ENCODE measurements at places on chromosomes 2 and 18. TPM values are rescaled to one million over a fixed set of nuclear protein-coding genes. Genes with fewer than 3 reads are reported as not detected.
A peak's percentile ranks its signal among the peaks of the same experiment; 100 is the strongest.

DNA sequence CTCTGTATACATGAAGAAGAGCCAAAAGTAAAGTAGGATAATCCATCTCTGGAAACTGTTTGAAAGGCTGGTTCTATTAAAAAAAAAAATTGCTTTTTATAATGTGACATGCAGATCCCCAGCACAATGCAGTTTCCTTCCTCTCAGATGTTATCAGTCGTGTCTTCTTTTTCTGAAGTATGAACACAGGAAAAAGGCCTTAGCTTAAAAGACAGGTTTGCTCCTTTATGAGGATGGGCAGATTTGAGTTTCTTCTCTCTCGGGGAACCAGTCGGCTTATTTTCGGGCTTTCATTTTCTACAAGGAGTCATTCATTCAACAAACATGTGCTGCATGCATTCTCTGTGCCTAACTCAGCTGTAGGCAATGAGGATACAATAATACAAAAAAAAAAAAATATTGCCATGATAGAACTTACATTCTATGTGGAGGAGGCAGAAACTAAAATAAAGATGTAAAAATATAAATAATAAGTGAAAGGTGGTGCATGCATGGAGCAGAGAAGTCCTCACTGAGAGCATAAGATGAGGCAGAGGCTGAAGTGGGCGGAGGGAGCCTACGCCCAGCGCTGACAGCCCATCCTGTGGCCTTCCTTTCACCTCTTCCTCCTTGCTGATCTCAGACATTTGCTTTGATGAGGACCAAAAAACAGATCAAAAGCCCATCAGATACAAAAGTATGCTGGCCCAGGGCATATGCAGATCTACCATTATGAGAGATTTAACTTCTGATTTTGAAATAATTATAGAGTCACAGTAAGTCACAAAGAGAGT, at the start of gene CD226:
CD226 (minus strand) TSS at position 513 of the 773 bp plus-strand sequence; CDS start at position 46, 467 bp downstream.
- peaks cover 5% of the 10 kb centered on the region for H3K4me1 ChIP-seq
- no peak within 1 kb of the TSS for H3K4me3 ChIP-seq

DNA sequence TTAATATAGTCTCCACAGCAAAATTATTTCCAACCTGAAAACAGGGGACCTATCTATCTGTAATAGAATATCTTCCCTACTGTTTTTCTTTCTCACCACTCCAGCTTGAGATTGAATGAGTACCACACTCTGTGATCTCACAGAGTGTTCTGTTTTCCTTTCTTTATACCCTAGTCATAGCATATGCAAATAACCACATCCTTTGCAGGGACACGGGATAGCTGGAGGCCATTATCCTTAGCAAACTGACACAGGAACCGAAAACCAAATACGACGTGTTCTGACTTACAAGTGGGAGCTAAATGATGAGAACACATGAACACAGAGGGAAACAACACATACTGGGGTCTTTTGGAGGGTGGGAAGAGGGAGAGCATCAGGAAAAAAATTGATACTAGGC, 224.7 kb downstream of the SLC8A1 start:
- no peaks in the 10 kb centered on the region for H3K27me3 ChIP-seq
- no peaks in the 10 kb centered on the region for H3K4me1 ChIP-seq
- H3K4me3 ChIP-seq, result no peak overlapping the region

DNA sequence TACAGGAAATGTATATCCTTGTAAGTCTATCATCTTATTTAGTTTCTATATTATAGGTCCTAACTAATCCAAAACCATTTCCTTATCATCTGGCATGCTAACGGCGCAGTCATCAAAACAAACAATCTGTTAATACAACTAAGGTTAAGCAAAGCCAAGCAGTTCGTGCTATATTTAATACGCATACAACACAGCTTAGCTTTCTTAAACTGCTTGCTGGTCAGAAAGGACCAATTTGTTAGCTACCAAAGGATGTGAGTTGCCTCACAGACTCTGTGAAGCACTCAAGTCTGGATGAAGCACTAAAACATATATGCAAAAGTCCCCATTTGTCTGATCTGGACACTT, 67.0 kb downstream of the ZEB2 start:
- DNase-seq, result peak; percentile 85
- H3K36me3 ChIP-seq, result peaks cover 7% of the 10 kb centered on the region
- no peak overlapping the region for H3K27ac ChIP-seq

- no peaks in the 10 kb centered on the region for H3K4me1 ChIP-seq
- DNase-seq, result no peak
- H3K4me3 ChIP-seq, result no peak overlapping the region
- H3K27me3 ChIP-seq, result no peaks in the 10 kb centered on the region
- no peak overlapping the region for H3K27ac ChIP-seq
Observed at GRCh38 chr2:41137031-41137430, 685.1 kb upstream of the SLC8A1 start.

DNA sequence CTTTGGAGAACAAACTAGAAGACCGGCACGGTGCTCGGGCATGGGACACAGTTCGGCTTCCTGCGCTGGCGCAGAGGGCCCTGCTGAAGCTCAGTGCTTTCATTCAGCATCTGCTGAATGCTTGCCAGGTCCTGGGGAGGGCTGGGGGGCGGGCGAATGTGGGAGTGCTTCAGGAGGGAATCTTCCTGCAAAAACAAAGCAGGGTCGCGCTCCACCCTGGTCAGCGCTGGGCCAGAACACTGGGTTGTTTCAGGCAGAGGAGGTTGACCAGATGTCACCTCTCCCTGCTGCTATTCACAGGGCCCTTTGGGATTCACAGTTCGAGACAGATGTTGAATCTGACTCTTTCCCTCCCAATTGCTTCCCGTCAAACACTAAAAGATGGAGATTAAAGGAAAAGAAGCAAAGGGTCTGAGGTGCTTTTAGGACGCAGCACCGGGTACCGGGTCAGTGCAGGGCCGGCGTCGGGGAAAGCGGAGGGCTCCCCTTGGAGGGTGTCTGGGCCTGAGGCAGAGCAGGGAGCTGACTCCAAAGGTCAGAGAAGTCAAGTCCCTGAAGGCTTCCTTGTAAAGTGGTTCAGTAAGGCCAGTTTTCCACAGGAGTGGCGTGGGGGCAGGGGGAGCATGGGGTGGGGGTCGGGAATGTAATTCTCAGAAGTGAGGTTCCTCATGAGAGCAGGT, 82.1 kb upstream of the PXDN start:
- no peak for DNase-seq
- no peak overlapping the region for H3K4me3 ChIP-seq
- H3K27ac ChIP-seq, result no peak overlapping the region
- peaks cover 4% of the 10 kb centered on the region for H3K4me1 ChIP-seq

GRCh38 chr2:134489732-134490384, 228.9 kb downstream of the TMEM163 start:
- no peak for DNase-seq
- H3K27ac ChIP-seq, result no peak overlapping the region
- H3K4me1 ChIP-seq, result no peaks in the 10 kb centered on the region
- H3K4me3 ChIP-seq, result no peak overlapping the region
- H3K27me3 ChIP-seq, result no peaks in the 10 kb centered on the region
- no peaks in the 10 kb centered on the region for H3K36me3 ChIP-seq

DNA sequence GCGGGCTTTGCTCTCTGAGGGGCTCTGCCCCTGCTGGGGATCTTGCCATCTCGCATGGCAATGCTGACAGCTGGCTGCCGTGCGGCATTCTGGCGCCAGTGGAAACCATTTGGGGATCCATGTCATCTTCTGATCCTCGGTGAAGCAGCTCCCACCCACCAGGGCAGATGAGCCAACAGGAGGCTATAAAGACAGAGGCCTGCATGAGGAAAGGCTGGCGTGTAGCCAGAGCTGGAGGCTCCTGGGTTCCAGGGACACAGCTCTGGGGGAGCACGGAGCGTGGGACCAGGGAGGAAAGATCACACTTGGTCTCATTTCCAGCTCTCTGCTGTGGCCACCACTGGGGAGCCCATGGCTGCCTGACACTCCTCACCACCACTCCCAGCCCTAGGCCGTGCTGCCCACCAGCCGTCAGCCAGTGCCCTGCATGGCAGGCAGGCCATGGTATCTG, 145.8 kb downstream of the ZFP36L2 start:
- no peak overlapping the region for H3K4me3 ChIP-seq
- H3K27me3 ChIP-seq, result no peaks in the 10 kb centered on the region
- peaks cover 3% of the 10 kb centered on the region for H3K4me1 ChIP-seq

- H3K27ac ChIP-seq, result no peak overlapping the region
- no peaks in the 10 kb centered on the region for H3K27me3 ChIP-seq
- no peak for DNase-seq
- no peak overlapping the region for H3K4me3 ChIP-seq
- H3K36me3 ChIP-seq, result no peaks in the 10 kb centered on the region
Observed at GRCh38 chr2:29238497-29238896, 123.3 kb downstream of the CLIP4 start.

DNA sequence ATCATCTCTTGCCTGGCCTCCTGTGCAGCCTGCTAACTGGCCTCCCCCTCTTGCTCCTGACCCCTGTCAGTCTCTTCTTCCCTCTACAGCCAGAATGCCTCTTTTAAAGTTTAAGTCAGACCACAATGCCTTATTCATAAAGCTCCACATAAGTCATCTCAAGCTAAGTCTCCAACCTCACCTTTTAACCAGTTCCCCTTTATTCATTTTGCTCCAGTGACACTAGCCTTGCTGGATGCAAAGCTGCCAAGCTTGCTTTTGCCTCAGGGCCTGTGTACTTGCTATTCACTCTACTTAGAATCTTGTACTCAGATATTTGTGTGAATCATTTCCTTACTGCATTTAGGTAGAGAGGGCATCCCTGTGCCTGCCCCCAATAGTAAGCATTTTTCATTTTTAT, 180.9 kb downstream of the PDE1A start:
- no peak overlapping the region for H3K27ac ChIP-seq
- no peaks in the 10 kb centered on the region for H3K4me1 ChIP-seq
- no peaks in the 10 kb centered on the region for H3K36me3 ChIP-seq
- no peak overlapping the region for H3K4me3 ChIP-seq
- H3K27me3 ChIP-seq, result no peaks in the 10 kb centered on the region

- H3K4me1 ChIP-seq, result peaks cover 17% of the 10 kb centered on the region
- H3K27ac ChIP-seq, result no peak overlapping the region
- DNase-seq, result no peak
- no peaks in the 10 kb centered on the region for H3K27me3 ChIP-seq
- H3K4me3 ChIP-seq, result no peak overlapping the region
Observed at GRCh38 chr2:231679908-231680284, 28.4 kb upstream of the PTMA start.

DNA sequence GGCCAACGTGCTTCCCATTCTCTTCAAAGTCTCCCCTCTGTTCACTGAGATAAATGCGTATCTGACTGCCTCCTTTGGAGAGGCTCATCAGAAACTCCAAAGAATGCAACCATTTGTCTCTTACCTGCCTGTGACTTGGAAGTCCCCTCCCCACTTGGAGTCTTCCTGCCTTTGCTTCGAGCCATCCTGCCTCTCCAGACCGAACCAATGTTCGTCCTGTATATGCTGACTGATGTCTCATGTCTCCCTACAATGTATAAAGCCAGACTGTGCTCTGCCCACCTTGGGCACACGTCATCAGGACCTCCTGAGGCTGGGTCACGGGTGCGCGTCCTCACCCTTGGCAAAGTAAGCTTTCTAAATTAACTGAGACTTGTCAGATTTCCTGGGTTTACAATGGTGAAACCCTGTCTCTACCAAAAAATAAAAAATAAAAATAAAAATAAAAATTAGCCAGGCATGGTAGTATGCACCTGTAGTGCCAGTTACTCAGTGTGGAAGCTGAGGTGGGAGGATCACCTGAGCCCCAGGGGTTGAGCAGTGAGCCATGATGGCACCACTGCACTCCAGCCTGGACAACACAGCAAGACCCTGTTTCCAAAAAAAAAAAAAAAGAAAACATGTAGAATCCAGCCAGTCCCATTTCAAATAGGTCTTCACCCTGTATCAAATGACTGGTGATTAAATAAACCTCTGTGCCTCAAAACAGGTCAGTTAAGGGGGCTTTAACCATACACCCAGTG, 29.0 kb downstream of the HDLBP start:
- H3K4me3 ChIP-seq, result no peak overlapping the region
- H3K27ac ChIP-seq, result no peak overlapping the region
- no peaks in the 10 kb centered on the region for H3K27me3 ChIP-seq

DNA sequence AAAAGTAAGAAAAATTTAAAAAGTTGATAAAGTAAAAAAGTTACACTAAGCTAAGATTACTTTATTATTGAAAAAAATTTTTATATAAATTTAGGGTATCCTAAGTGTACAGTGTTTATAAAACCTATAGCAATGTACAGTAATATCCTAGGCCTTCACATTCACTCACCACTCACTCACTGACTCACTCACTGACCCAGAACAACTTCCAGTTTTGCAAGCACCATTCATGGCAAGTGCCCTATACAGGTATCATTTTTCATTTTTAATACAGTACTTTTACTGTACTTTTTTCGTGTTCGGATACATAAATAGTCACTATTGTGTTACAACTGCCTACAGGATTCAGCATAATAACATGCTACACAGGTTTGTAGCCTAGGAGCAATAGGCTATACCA, 8.9 kb upstream of the THUMPD2 start:
- H3K27ac ChIP-seq, result no peak overlapping the region
- H3K36me3 ChIP-seq, result no peaks in the 10 kb centered on the region
- H3K27me3 ChIP-seq, result no peaks in the 10 kb centered on the region
- no peak overlapping the region for H3K4me3 ChIP-seq
- H3K4me1 ChIP-seq, result no peaks in the 10 kb centered on the region

- H3K27ac ChIP-seq, result no peak overlapping the region
- DNase-seq, result no peak
- no peak overlapping the region for H3K4me3 ChIP-seq
- peaks cover 3% of the 10 kb centered on the region for H3K4me1 ChIP-seq
Observed at GRCh38 chr18:67514901-67515540, 1.5 kb downstream of the DSEL start.

DNA sequence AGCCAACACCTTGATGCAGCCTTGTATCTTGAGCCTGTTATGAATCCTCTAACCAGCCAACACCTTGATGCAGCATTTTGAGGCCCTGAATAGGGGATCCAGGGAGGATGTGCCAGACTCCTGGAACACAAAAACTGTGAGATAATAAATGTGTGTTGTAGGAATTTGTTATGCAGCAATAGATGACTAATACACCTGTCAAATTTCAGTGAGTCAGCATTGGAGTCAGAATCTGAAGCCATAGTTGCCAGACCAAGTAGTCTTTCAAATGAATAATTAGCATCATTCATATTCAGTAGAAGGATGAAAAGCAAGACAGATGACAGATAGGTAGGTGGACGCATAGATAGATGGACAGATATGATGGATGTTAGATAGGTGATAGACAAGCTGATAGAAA, 942.5 kb upstream of the SLC39A10 start:
- H3K4me3 ChIP-seq, result no peak overlapping the region
- H3K27ac ChIP-seq, result no peak overlapping the region
- H3K27me3 ChIP-seq, result no peaks in the 10 kb centered on the region
- H3K4me1 ChIP-seq, result no peaks in the 10 kb centered on the region

DNA sequence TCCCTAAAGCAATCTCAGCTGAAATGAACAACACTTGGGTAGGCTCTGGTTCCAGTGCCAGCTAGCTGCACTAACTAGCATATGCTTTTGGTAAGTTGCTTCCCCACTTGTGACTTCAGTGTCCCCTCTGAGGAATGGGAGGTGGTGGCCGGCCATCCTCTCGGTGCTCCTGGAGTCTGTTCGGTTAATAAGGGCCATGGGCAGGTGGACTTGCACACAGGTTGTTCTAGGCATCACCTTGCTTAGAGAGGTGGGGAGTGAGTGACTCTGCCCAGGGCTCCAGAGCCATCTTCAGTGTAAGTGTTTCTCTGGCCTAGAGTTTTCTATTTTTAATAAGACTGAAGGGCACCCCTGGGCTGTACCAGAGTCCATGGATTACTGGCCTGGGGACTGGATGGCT, 18.8 kb upstream of the TAF1B start:
- H3K4me1 ChIP-seq, result no peaks in the 10 kb centered on the region
- no peaks in the 10 kb centered on the region for H3K36me3 ChIP-seq
- H3K27ac ChIP-seq, result no peak overlapping the region
- H3K27me3 ChIP-seq, result no peaks in the 10 kb centered on the region

The RBKS gene
- 5.0 TPM for total RNA-seq

The HS6ST1 gene
- total RNA-seq, result 27.1 TPM

The CDK15 gene
- 0.11 TPM for total RNA-seq

The ZNF521 gene
- 16.4 TPM for total RNA-seq

The CMPK2 gene
- total RNA-seq, result 10.6 TPM

The FAM228A gene
- total RNA-seq, result 0.80 TPM

The NCKAP5 gene
- 20.2 TPM for total RNA-seq

Data from lung (tissue), 17 donors.